NCI-H187 (cell line): ENCODE measurements at places on chromosomes 2 and 18.

- DNase-seq: no peak
These were observed 4.5 kb downstream of the ZFP36L2 start for GRCh38 chr2:43221763-43222474.

DNA sequence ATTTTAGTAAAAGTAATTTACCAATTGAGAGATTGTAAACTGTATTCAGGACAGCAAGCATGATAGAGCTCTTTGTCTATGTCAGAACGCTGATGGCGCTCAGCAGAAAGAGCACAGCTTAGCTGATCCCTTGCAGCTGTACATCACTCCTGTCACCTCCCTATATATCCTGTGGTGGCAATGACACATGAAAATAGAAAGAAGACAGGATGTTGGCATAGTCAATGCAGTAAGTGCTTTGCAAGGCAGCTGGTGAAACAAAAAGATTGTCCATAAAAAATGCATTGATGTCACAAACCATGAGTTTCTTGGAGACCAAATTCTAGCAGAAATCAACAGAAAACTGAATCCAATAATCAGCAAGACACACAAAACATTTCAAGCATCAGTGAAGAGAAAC, 221.5 kb downstream of the RIT2 start:
- no peak for DNase-seq

DNA sequence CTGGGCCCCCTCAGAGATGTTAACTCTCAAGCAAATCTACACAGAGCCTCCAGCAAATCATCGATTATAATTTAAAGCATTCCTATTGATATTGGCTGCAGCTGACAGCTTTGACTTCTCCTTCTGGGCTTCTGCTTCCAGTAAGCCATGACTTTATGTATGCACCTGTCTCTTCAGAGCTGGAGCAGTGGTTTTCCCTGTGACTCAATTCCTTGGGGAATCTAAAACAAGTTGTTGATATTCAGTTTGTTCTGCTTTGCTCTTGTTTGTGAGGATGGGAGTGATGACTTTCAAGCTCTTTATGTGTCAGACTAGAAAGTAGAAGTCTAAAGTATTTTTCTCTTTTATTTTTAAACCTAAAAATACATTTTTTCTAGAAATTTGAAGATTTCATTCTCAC, 45.1 kb upstream of the TNP1 start:
- DNase-seq: no peak

- DNase-seq: no peak
These were observed 149.3 kb downstream of the GPD2 start for GRCh38 chr2:156585457-156585856.

DNA sequence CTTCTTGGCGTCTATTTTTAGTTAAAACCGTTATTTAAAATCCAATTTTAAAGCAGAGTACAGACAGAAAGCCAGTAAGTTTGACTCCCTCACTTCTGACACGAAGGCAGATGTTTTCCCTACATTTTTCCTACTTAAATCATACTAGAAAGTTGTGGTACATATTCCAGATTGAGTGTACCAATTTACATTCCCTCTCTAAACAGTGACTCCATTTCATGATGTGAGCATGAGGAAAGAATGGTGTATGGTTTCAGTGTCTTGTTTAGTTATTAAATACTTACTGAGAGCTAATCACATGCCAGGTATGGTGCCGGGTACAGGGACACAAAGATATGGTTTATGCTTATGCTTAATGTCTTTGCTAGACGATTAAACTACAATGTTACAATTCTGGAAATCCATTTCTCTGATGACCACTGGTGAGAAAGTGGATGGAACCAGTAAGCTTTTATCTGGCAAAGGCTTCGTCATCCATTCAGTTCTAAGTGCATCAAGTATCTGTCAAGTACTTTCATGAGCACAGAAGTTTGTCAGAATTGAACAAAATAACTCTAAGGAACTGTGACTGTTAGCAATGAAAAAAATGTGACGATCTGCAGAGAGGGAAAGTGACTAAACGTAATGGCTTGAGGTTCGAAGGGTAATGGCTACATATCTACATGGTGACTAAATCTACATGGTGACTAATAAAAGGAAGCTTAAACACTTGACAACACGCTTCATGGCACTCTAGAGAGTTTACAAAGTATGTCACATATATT, 25.7 kb downstream of the MAP4K3 start:
- no peak for DNase-seq

- DNase-seq: no peak
These were observed 193.1 kb upstream of the UBE2E3 start for GRCh38 chr2:180787330-180787729.

- no peak for DNase-seq
These were observed 677.0 kb downstream of the RNF144A start for GRCh38 chr2:7594211-7594610.

- no peak for DNase-seq
These were observed 196.5 kb downstream of the TFCP2L1 start for GRCh38 chr2:121088251-121089165.

GRCh38 chr2:72999729-73000725, 71.5 kb downstream of the SFXN5 start:
- DNase-seq: no peak

DNA sequence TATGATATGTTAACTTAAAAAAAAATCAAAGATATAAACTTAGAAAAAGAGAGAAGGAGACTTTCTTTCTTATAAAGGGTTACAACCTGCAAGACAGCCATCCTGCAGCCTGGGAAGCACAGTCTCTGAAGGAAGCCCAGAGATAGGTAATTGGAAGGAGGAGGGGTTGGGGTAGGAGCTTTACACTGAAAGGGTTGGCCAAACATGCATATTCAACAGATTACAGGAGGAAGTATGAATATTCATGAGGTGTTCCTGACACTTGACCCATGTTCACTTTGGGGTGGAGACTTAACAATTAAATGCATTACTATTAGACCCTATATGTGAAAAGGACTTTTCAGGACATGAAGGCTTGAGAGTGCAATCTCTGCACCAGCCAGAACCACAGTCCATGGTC, 71.7 kb upstream of the CDH2 start:
- no peak for DNase-seq

GRCh38 chr2:120305937-120306490, 39.9 kb upstream of the INHBB start:
- no peak for DNase-seq

DNA sequence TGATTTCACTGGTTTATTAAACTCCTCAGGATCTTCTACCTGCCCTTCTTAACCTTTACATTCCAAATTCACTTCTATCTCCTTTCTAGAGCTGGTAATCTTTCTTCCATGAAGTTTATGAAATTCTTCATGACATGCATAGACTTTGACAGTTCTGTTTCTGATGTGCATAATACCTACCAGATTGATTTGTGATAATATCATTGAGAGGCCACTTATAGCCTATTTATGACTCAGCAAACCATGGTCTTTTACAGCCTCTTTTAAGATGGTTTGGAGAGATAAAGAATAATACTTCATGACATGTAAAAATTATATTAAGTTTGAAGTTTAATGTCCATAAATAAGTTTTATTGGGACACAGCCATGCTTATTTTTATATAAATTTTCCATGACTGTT, 14.0 kb downstream of the SCN2A start:
- DNase-seq: no peak

DNA sequence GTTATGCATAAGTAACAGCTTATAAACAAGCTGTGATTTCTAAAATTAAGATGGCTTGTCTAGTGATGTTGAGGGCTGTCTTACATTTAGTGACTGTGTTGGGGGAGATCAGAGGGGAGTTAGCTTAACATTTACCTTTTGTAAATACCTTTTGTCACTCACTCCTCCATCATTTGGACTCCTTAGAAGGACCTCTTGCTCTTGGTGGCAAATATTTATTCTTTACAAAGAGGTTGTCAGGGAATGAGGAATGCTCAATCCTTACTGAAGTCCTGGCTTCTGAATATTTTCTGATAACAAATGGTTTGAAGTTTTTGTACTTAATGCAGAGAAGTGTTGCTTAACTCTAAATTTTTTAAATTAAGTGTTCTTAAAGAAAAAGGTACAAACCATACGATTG, 438.8 kb upstream of the FAM98A start:
- DNase-seq: no peak

- DNase-seq: no peak
These were observed 247.9 kb upstream of the SYT4 start for GRCh38 chr18:43525169-43525568.

DNA sequence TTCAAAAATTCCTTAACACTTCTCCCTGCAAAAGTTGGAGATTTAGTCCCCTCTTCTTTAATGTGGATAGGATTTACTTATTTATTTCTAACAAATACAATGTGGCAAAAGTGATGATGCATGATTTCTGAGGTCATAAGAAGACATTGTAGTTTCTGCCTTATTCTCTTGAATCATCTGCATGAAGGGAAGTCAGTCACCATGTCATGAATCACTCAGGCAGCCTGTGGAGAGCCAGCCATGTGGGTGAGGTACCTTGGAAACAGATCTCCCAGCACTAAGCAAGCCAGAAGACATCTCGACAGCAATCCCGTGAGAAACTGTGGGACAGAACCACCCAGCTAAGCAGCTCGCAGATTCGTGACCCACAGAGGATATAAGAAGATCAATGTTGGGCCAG, 2.7 kb upstream of the ZC3H8 start:
- no peak for DNase-seq

DNA sequence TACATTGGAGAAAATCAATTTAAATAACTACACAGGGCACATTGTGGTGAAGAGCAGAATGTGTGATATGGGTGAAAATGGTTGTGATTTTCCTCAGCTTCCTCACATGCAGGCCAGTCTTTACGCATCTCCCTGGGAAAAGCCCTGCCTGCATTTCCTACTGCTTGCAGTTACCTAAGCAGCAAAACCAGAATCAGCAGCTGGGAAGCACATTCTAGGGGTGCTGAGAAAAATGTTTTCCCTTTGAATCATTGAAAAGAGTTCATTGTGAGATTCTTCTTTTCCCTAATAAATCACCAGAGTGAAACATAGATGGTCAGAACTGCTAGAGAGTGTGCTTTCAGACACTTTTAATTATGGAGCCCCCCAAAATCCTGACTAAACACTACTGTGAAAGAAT, 656.0 kb downstream of the TDRD15 start:
- DNase-seq: no peak

DNA sequence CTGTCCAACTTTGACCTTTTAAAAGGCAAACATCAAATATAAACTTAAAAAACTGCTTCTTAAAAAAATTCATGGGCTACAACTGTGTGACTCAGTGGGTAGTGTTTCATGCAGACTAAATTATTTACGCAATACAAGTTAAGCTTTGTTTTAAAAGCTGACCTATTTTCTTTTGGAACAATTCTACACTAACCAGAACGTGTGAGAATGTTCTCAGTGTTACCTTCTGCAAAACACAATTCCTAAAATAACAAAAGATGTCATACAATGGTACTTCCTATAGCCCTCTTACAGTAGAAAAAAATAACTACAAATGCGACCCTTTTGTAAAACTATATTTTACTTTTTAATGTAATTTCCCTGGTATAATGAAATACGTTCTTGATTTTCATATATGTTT, 793.8 kb upstream of the FSHR start:
- no peak for DNase-seq

DNA sequence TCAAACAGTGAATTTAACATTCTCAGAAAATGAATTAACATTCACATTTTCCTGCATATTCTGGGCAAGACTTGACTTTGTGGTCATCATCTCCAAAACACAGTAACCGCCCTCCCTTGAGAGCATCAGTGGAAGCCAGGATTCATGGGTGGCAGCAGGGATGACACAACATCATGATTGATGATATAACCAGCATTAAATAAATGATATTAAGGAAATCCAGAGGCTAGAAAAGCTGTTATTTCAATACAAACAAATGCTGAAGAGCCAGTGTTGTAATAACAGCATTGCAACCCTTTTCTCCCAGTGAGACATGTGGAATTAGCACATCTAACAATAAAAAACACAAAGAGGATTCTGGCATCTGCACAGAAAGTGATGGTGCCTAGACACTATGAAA, 41.1 kb downstream of the CDC42EP3 start:
- DNase-seq: no peak

- DNase-seq: no peak
These were observed 832 bp upstream of the COPS7B start for GRCh38 chr2:231785413-231785812.

GRCh38 chr2:76667821-76668271, 854.3 kb downstream of the LRRTM4 start:
- no peak for DNase-seq

DNA sequence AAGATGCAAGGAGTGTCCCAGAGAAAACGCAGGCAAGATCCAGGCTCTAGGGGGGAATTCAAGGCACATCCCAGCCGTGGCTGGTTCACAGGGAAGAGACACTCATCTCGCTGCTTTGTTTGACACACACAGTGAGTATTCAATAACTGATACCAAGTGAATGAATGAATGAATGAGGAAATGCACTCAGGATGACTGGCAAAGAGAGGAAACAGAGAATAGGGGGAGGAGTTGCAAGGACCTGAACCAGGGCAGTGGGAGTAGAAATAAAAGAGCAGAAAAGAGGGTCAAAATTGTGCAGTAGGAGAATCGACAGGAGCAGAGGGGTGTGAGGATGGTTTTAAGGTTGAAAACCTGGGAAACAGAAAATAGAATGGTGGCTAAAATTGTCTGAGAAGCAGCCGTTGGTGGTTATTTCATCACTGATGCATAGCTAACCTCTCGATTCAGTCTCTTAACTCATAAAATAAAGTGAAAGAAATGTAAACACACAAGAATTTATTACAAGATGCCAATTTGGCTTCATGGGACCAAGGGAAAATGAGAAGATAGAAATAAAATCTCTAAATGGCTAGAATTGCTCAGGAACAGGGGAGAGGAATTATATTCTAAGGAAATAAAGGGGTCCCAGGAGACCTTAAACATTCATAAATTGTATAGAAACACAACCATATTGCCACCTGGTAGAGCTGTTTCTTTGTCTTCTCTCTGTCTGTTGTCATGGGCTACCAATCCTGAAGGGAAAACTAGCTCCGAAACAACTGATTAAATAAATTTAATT, 63.9 kb upstream of the PHLPP1 start:
- DNase-seq: no peak

GRCh38 chr2:73000808-73001570, 70.5 kb downstream of the SFXN5 start:
- no peak for DNase-seq

- no peak for DNase-seq
These were observed 31.3 kb upstream of the CNTNAP5 start for GRCh38 chr2:123993728-123994323.

DNA sequence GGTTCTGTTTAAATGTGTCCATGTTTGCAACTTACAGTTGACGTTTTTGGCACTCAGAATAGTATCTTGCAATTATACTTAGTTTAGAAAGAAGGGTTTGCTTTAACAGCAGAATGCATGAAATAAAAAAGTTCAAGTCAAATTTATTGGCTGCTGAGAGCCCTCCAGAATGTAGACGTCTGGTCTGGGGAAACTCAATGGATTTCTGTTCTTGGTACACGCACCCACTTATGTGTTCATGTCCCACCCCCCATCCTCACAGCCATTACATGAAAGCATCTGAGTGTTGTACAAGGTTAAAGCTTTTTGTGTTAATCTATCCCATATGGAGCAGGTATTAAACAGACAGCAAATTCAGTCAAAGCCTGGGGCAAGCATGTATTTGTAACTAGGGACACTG, 219.5 kb downstream of the SOX11 start:
- DNase-seq: no peak

GRCh38 chr2:50396298-50396631, 635.7 kb downstream of the NRXN1 start:
- DNase-seq: no peak
